ENCODE measurements at places on chromosomes 2 and 18.

- DNase-seq = peak; percentile 32
These were observed 4.8 kb downstream of the SOX11 start for GRCh38 chr2:5696945-5697521.

DNA sequence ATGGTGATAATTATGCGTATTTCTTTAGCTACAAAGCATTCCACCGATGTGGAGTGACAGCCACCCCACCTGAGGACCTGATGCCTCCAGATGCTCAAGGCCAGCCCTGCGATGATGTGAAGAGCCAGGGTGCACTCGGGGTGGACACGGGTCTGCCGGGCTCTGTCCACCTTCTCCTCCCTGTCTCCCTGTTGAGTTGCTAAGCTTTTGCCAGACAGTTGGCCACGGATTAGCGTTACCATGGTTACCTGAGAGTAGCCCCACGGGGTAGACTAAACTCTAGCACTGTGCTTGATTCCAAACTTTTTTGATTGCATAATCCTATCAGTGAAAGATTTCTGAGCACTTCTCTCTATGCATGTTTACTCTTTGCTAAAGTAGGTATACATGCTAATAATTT, 86.2 kb downstream of the SMIM21 start:
- no peak for DNase-seq

- DNase-seq = peak; percentile 80
These were observed at the start of gene CCDC85A for GRCh38 chr2:56183643-56184499. Gene CCDC85A, plus strand, starts transcription at chr2:56183990. Its CDS starts 635 bp downstream, at chr2:56184625.

- DNase-seq = no peak
These were observed 217.8 kb upstream of the STON1 start for GRCh38 chr2:48312126-48312525.

- DNase-seq = no peak
These were observed 44.6 kb downstream of the MRO start for GRCh38 chr18:50775207-50775606.

All from SHP77 treated with DMSO at 0.1 percent for 48 hours (cell line).